ENCODE measurements at places on chromosomes 1 and 21.
A peak's percentile ranks its signal among the peaks of the same experiment; 100 is the strongest.

- DNase-seq: no peak
Measured at GRCh38 chr1:2330519-2331199, 60.7 kb downstream of the MORN1 start.

DNA sequence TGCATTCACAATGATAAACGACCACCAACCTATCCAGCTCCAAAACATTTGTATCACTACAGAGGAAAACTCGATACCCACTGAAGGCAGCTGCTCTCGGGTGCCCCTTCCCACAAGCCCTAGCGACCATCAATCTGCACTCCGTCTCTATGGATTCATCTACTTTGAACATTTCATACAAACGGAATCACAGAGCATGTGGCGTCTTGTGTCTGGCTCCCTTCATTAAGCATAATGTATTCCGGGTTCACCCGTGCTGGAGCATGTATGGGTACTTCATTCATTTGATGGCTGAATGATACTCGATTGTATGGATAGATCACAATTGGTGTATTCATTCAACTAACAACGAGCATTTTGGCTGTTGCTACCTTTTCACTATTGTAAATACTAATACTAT lies 340.2 kb downstream of the SMYD3 start:
- no peak for DNase-seq

DNA sequence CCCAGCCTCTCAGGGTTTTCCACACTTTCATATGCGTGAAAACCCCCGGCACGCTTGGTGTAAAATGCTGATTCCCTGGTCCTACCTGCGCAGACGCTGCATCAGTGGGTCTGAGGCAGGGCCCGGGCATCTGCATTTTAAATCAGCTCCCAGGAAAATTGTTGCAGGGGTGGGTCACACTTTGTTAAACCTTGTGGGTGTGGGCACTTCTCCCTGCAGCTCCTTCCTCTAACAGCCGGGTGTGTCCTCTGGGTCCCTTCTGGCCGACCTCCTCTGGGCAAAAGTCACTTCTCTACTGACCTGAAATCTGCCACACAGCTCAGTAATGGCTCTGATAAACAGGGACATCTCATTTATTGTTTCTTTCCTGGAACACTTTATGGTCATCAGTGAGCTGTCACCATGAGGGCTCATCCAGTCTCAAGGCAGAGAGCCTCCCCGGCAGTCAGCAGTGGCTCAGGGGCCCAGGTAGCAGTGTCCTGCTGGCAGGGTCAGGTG lies 52.8 kb upstream of the TMPRSS2 start:
- DNase-seq: no peak

DNA sequence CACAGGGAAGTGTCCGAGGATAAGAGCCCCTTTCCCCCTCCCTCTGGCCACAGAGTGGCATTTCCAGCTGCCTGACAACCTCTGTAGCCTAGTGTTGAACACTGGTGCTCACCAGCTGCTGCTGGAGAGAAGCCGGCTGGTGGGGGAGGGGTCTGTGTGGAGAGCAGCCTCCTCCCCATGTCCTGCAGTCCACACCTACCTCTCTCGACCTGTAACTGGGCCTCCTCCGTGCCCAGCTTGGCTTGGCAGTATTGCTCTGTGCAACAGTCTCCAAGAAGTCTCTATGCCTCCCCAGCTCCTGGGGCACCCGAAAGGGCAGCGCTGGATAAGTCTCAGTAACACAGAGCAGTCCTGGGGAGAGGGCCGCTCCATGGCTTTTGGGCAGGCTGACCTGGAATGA lies 17.0 kb downstream of the PAPPA2 start:
- DNase-seq: no peak

DNA sequence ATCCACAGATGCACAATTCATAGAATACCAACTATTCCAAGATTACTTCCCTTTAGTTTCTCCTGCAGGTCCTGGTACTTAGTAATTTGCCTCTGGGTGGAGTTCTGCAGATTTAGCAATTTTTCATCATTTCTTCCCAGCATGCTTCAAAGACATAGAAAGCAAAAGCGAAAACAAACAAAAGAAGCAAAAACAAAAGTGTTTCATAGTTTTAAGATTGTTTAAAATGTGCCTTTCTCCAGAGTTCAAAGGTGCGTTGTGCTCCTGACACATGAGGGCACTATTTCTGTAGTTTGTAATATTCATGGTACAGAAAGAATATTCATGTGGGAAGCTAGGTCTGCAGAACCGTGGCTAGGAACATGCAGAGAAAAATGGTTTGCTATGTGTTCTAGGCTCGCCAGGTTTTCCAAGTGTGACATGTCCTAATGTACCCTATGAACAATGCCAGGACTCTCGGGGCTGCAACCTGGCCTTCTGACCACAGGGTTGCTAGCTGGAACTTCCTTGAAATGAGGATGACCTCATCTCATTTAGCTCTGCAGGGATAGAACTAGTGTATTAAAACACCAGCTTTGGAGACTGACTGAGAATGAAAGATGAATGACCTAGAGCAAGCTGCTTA lies 30.0 kb upstream of the RCSD1 start:
- DNase-seq: peak; percentile 38

DNA sequence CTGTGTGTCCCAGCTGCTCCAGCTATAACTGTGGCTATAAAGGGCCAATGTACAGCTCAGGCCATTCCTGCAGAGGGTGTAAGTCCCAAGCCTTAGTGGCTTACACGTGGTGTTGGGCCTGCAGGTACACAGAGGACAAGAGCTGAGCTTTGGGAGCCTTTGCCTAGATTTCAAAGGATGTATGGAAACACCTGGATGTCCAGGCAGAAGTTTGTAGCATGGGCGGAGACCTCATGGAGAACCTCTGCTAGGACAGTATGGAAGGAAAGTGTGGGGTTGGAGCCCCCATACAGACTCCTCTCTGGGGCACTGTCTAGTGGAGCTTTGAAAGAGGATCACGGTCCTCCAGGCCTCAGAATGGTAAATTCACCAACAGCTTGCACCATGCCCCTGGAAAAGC lies 113.9 kb downstream of the RGS21 start:
- no peak for DNase-seq

- no peak for DNase-seq
Measured at GRCh38 chr1:198669023-198669698, 30.3 kb downstream of the PTPRC start.

DNA sequence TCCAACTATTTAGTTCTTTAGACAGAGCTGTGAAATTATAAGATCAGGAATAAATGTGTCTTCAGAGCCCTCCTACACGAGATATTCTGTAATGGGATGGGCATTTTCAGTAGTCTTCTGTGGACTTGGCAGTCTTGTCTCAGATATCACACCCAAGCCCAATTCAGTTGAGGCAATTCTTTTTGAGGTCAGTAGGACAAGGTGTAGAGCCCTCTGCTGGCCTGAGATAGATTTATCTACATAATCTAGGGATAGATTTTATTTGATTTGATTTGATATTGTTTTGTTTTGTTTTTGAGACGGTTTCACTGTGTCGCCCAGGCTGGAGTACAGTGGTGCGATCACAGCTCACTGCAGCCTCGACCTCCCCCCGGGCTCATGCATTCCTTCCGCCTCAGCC lies 77.5 kb downstream of the FMN2 start:
- DNase-seq: no peak

- DNase-seq: peak; percentile 26
Measured at GRCh38 chr1:94542088-94542870, 720 bp upstream of the F3 start.

DNA sequence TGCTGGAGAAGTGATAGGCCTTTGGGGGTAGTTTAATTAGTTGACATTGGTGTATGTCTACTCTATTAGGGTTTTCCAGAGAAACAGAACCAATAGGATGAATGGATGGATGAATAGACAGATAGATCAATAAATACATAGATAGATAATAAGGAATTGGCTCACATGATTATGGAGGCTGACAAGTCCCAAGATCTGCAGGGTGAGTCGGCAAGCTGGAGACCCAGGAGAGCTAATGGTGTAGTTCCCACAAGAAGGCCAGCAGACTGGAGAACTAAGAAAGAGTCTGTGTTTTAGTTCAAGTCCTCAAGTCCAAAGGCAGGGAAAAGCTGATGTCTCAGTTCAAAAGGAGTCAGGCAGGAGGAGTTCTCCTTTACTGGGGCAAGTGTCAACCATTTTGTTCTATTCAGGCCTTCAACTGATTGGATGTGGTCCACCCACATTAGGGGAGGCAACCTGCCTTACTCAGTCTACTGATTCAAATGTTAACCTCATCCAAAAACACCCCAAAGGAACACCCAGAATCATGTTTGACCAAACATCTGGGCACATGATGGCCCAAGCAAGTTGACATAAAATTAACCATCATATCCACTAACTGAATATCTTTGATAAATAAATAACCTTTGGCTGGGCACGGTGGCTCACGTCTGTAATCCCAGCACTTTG lies 4.5 kb upstream of the SDE2 start:
- DNase-seq: no peak

DNA sequence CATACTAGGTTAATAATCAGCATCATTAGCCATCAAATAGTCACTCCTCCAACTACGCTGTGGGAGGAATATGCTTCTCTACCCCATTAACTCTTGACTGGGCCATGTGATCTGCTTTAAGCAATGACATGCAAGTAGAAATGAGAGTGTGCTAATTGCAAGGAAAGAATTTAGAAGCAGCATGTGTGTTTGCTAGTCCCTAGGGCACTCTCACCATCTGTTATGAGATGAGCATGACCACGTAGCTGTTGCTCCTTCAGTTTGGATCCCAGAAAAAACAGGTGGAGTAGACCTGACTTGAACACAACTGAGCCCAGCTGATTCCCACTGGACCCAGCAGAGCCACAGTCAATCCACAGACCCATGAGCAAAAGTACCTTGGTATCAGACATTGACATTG lies 19.7 kb upstream of the RGS7 start:
- DNase-seq: peak; percentile 85

GRCh38 chr1:6586404-6586816 lies 6.6 kb downstream of the ZBTB48 start:
- no peak for DNase-seq

- no peak for DNase-seq
Measured at GRCh38 chr21:38170283-38170682, 86.5 kb upstream of the KCNJ15 start.

- no peak for DNase-seq
Measured at GRCh38 chr1:3242408-3243260, 173.6 kb downstream of the PRDM16 start.

- DNase-seq: no peak
Measured at GRCh38 chr1:5244631-5245285, 590.3 kb downstream of the AJAP1 start.

DNA sequence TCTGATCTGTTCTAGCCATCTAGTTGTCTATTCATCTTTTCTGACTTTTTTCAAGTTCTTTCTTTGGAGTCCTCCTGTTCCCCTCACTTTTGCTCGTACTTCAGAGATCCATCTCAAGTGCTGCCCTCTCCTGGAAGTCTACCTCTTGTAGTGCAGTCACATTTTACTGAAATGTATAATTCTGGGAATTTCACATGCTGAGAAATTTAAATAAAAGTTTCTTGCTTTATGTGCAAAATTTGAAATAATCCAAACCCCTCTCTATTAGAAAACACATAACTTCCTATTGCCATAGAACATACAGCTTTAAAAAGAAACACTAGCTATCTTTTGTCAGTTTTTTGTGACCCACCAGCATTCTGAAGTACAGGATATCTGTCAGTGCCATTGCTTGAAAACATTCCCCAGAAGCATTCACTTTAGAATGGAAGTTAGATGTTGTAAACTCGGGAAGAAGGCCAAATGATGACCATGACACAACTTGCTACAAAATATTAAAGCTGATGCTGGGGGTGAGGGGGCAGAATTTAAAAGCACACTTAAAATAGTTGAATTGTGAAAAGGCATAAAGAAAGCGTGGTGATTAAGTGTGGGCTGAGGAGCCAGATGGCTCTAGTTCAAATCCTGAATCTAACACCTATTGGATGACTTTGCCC lies 22.0 kb downstream of the RLF start:
- peak; percentile 2 for DNase-seq

DNA sequence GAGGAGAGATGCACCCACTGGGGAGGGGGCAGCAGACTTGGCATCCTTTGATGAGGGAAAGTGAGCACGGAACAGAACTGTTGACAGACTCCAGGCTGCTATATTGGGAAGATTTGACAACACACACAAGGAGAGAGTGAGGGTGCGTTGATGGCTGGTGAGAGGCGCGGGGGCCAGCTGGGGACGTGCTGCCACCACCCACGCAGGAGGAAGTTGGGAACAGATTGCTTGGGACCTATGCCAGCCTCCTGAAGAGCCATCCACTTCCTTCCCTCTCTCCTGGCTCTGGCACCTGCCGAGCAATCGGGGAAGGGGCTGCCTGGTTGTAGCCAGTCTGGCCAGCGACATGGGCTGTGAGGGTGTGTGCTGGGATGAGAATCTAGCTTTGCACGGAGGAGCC lies 223.7 kb upstream of the CSF3R start:
- DNase-seq: peak; percentile 30

- peak; percentile 23 for DNase-seq
Measured at GRCh38 chr21:23578027-23578426, 2029.3 kb downstream of the MRPL39 start.

DNA sequence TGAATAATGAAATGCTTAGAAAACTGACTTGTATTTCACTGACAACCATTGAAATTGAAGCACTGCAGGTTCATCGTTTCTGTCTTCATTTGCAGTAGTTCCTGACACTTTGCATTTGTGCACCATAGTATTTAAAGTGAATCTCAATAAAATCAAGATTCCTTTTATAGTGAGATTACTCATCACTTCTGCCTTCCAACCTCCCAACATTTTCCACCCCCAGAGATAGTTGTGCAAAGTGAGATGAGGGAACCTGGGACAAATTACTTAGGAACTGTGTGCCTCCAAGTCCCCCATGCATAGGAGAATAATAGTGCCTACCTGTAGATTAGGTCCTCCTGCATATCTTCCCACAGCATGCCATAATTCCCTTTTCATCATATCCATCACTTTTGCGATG lies 114.9 kb upstream of the DPT start:
- DNase-seq: no peak

DNA sequence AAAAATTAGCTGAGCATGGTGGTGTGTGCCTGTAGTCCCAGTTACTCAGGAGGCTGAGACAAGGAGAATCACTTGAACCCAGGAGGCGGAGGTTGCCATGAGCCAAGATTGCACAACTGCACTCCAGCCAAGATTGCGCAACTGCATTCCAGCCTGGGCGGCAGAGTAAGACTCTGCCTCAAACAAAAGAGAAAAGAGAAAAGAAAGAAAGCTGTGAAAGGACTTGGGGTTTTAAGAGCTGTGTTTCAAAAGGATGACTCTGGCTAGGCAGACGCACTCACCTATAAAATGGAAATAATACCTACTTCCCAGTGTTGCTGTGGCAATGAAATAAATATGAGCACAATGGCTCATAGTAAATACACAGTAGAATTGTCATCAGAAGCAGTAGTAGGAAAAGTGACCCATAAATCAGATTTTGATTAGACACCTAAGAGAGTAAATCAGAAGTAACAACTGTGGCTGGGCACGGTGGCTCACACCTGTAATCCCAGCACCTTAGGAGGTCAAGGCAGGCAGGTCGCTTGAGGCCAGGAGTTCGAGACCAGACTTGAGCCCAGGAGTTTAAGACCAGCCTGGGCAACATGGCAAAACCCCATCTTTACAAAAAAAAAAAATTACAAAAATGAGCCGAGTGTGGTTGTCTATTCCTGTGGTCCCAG lies 45.9 kb upstream of the PUM1 start:
- no peak for DNase-seq

All from NCI-H1694 (cell line).